NCI-H446 (cell line): ENCODE measurements at places on chromosomes 12 and 14.

GRCh38 chr12:54418441-54419087 is 502 bp downstream of the ITGA5 start:
- no peak for DNase-seq

- DNase-seq, result no peak
Measured at GRCh38 chr12:76623931-76624330, 64.4 kb upstream of the OSBPL8 start.

GRCh38 chr12:124625867-124626675 is 58.7 kb upstream of the NCOR2 start:
- no peak for DNase-seq

- DNase-seq, result no peak
Measured at GRCh38 chr14:69284170-69284569, 24.2 kb downstream of the GALNT16 start.

DNA sequence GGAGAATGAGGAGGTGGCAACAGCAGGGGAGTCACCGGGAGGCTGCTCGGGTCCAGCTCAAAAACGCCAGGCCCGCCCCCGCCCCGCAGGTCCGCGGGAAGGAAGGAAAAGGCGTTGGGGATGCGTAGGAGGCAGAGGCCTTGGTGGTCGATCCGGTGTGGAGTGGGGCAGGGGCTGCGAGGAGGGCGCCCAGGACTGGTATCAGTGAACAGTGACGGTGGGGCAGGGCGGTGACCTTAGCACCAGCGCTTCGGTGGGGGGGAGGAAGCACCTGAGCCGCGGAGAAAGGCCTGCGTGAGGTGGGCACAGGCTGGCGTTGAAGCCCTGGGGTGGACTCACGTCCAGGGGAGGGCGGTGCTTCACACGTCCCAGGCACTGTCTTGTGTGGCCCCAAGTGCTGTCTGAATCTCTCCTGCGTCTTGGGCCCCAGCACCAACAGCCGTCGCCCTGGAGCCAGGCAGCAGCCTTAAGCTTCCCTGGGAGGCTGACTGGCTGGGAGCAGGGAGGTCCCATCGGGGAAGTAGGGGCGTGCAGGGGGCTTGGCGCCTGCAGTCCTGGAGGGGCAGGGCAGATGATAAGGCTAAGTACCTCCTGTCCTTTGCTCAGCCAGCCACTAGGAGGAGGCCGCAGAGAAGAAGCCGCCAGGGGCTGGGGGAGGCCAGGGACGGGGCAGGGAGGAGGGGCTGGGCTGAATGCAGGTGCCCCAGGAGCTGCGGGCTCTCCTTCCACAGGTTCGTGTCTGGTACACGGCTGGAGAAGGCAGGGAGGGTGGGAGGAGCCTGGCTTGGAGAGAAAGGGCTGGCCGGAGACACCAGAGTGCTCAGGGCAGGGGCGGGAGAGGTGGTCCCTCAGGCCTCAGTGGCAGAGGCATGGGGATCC is 26.5 kb downstream of the ZBTB42 start:
- no peak for DNase-seq

DNA sequence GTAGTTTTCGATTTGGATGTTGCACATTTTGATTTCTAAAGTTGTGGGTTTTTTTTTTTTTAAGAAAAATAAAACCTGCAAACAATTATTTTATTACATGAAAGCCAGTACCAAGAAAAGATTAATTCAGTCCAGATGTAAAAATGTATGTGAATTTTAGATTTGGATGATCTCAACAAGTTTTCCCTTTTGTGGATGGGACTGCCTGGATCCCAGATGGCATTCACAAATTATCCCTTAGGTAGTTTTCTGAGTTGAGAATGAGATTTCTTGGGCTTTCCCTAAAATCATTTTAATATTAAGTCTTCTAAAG is 2.8 kb downstream of the FRMD6 start:
- DNase-seq, result no peak

DNA sequence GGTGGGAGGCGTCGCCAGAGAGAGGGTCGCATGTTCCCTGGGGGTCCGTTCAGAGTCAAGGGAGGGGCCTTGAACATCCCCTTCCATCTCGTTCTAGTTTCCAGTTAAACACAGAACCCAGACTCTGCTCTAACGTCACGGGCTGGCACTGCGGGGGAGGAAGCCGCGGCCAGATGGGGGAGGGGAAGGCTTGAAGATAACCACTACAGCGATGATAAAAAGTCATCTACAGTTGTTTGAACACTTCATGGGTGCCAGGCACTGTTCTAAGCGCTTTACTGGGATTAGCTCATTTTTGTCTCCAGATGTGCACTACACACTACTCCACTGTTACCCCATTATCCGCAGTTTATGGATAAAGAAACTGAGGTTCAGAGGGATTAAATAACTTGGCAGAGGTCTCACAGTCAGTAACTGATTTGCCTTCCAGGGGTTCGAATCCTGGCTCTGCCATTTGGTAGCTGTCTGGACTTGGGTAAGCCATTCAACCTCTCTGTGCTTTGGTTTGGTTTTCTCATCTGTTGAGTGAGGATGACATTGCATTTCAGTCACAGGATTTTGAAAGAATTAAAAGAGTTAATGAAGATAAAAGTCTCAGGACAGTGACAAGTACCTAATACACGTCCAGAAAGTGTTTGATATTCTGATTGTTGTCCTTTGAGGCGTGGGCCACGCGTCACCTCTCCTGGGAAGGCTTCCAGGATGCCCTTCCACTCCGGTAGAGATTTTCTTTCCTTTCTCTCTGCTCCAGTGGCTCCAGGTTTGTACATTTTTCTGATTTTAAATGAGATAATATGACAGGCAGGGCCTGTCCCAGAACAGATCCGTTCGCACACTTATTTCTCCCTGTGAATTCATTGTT is 798 bp upstream of the RASAL1 start:
- DNase-seq, result no peak

GRCh38 chr14:31942166-31942841 is 134.8 kb upstream of the ARHGAP5 start:
- peak; percentile 9 for DNase-seq

- peak; percentile 90 for DNase-seq
Measured at GRCh38 chr14:30214461-30215090, 286.9 kb upstream of the PRKD1 start.

GRCh38 chr14:68820536-68820935 is 27.7 kb upstream of the ZFP36L1 start:
- DNase-seq, result no peak

DNA sequence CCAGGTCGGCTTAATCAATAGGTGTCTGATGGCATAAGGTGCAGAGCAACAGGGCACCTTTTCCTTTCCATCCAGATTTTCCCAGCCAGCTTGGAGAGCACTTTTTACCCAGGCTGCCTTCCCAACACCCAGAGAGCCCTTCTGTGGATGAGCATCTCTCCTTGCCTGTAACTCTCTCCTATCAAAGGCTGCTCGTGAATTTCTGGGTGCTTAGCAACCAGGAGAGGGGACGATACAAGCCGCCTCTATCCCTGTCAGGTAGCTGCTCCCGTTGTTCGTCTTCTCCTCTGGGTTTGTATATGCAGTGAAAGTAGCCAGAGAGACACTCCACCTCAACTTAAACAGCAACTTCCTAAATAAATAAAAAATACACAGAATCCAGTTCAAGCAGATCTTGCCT is 124.2 kb downstream of the CACNA1C start:
- no peak for DNase-seq

GRCh38 chr12:110533607-110534006 is 31.5 kb downstream of the RAD9B start:
- no peak for DNase-seq

- DNase-seq, result no peak
Measured at GRCh38 chr12:109378569-109378968, 30.9 kb downstream of the MYO1H start.

DNA sequence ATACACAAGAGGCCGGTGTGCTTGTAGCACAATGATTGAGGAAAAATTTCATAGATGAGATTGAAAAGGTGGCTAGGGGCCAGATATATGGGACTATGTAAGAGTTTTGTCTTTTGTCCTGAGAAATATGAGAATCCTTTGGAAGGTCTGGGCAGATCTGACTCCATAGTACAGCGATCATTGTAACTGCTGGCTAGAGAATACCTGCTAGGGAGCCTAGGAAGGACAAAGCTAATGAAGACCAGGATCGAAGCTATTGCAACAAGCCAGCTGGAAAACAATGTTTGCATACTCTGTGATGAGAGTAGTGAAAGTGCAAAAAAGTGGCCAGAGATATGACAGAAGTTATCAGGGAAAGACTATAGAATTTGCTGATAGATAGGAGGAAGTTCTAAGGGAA is 537.6 kb downstream of the C12orf50 start:
- DNase-seq, result no peak

DNA sequence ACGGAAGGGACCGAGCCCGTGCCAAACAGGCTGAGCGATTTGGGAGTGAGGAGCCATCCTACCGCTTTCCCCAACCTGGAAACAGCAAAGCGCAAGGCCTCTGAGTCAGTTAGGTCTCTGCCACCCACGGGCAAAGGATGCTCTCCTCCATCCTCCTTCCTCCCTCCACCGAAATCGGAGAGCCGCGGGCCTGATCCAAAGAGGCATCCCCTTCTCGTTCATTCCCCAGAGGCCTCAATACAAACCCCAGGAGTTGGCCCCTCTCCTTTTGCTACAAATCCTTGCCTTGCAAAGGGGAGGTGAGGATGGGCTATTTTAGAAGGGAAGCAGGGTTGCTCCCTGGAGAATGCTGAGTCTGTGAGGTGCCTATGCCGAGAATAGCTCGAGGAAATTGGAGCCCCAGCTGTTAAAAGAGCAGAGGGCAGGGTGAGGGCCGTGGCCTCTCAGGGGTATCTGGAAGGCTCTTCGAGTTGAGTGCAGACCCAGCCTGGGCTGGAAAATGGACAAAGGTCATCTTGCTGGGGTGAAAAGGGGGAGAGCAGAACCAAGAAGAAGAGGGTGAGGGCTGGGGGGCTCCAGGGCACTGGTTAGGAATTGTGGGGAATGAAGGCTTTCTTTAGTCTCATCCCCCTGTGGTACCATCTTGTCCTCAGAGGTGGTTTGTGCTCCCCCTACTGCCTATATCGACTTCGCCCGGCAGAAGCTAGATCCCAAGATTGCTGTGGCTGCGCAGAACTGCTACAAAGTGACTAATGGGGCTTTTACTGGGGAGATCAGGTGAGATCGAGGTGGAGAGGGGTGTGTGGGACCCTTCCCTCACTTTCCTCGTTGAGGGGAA is 1.1 kb downstream of the TPI1 start:
- DNase-seq, result no peak

DNA sequence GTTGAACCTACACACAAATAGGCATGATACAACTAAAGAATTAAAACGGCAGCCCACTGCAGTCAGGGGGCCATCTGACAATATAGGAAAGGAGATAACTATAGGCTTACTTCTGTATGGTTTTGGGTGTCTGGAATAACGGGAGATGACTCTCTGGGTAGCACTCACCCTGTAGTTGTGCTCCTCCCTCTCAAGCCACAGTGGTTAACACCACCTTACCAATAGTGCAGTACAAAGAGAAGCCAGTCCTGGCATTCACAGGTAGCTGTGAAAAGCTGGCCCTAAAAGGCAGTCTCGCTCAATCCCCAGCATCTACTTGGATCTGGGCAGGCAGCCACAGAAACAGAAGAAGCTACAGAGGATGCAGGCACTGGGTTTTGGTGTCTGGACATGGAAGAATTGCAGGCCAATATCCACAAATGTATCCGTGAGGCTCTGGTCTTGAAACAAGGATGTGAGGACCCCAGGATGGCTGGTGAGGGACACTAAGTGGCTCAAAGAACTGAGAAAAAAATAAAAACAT is 93.0 kb downstream of the DPF3 start:
- DNase-seq, result no peak

GRCh38 chr12:16165506-16165905 is 112.0 kb downstream of the SLC15A5 start:
- DNase-seq, result no peak

DNA sequence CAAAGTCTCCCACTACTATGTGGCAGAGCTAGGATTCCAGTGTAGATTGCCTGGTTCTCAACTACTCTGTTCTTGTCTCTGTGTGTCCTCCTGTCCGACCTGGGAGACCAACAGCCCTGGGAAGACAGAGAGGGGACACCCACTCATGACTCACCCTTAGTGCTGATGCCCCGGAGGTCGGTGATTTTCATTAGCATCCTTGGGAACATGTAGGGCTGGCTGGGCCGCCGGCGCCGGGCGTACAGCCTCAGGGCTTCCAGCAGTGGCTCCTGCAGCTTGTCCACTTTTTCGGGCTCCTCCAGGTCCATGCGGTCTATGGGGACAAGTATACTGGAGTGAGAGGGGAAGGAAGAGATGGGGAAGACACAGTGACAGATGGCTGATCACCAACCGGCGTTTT is 5.9 kb upstream of the ITGB7 start:
- no peak for DNase-seq

DNA sequence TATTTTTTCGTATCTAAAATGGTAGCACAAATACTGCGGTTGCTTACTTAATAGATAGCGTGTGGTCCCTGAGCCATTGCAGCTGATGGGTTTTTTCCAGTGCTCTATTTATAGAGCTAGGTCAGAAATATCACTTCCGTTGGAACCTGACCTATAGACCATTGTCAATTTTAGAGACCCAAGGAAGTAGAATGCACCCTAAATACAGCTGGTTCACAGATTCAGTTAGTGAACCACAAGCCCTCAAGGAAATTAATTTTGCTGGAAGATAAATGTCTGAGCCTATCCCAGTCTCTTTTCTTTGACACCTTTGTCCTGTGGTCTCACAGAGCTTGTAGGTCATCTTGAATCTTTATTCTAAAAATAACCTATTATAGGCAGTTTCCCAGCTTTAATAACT is 391.0 kb downstream of the ZFP36L1 start:
- no peak for DNase-seq

DNA sequence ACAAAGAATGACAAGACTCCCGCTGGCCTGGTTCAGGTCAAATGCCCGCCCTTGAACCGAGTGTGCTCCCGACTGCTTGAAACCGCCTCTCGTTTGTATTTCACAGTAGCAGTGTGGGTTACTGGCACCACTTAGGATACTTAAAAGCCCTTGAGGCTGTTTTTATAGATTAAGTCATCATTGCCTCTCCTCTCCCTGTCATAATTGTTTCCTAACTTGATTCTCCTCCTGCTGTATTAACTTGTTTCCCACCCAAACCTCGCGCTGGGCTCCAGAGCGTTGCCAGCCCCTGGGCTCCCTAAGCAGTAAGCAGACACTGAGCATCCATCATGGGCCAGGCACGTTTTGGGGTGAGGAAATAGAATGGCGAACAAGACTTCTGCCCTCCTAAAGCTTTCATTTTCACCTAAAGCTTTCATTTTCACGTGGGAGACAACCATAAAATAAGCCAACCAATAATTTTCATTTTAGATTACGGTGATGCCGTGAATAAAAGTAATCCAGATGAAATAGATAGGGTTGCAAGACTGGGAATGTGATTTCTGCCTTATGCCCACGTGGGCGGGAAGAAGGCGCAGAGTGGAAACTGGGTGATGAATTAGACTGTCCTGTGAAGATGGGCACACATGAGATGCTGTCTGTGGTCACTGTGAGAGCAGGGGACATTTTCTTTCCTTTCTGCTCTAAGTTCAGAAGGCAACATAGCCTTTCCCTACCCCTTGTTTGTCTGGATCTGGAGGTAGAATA is 97.5 kb downstream of the PPP2R5C start:
- no peak for DNase-seq
